Activated effector memory CD4-positive, alpha-beta T cell treated with anti-CD3 and anti-CD28 coated beads, Interleukin-2, amount 50 U/mL, for 16 hours (primary cell): ENCODE measurements at places on chromosomes 16 and 17.
A peak's percentile ranks its signal among the peaks of the same experiment; 100 is the strongest.

DNA sequence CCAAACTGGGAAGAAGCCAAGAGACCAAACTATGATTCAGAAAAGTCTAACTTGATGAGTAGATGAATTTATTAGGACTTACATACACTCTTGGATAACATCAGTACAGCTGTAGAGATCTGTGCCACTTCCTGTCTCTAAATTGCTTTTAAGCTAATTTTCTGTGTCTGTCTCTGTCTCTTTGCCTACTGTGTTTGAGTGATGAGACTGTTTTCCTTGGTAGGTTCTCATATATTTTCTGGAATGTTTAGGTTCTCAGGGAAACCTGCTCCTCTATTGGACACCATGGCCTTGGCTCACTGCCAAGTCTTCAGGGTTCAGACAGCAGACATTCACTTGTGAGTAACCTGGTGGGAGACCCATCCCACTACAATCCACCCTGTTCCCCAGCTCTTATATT is 103.5 kb upstream of the KIF2B start:
- no peak for DNase-seq

DNA sequence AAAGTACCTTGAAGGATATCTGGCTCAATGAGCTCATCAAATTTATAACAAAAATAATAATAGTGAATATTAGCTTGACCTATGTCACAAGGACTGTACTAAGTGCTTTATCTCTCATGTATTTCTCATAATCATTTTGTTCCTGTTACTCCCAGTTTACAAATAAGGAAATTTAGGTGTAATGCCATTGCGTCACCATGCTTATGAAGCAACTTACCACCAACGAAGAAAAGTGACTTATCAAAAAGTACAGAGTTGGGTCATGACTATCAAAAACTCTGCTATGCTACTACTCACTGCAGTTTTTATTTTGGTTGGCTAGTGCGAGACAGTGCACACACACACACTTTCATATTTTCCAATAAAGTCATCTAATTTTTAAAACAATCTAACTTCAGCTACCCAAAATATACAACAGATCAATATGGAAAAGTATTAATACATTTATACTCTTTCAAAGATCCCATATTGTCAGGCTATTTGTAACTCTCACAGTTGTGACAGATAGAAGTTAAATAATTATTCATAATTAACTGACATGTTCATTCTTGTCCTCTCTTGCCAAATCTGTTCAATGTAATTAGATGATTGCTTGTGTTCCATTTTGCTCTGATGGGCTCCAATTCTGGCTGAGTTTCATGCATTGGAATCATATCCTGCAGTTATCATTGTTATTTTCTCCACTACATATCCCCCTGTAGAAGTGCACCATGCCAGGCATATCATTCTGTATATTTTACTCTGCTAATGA is 119.4 kb downstream of the KCNJ2 start:
- DNase-seq, result no peak

GRCh38 chr17:43906951-43907424 is 348 bp downstream of the MPP2 start:
- peak; percentile 64 for DNase-seq

- no peak for DNase-seq
Observed at GRCh38 chr16:29903590-29903989, 3.3 kb downstream of the ASPHD1 start.

DNA sequence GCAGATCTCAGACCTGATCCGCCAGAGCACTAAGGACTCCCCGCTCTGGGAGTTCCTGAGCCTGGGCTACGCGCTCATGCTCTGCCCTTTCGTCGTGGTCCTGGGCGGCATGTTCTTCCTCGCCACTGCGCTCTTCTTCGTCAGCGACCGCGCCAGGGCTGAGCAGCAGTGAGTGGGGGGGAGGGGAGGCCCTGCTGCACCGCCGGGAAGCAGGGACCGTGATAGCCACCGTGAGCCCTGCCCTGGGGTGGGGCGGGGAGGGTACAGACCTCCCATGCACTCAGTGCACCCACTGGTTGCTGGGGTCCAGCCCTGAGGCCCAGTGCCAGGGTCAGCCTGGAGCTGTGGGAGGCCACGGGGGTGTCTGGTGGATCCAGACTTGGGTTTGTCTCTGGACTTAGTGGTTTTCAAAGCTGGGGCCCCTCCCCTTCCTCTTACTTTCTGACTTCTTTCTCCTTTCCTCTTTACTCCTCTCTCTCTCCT is 18.9 kb downstream of the MYBBP1A start:
- no peak for DNase-seq

- DNase-seq, result no peak
Observed at GRCh38 chr17:64157669-64158180, 27.8 kb upstream of the ERN1 start.

DNA sequence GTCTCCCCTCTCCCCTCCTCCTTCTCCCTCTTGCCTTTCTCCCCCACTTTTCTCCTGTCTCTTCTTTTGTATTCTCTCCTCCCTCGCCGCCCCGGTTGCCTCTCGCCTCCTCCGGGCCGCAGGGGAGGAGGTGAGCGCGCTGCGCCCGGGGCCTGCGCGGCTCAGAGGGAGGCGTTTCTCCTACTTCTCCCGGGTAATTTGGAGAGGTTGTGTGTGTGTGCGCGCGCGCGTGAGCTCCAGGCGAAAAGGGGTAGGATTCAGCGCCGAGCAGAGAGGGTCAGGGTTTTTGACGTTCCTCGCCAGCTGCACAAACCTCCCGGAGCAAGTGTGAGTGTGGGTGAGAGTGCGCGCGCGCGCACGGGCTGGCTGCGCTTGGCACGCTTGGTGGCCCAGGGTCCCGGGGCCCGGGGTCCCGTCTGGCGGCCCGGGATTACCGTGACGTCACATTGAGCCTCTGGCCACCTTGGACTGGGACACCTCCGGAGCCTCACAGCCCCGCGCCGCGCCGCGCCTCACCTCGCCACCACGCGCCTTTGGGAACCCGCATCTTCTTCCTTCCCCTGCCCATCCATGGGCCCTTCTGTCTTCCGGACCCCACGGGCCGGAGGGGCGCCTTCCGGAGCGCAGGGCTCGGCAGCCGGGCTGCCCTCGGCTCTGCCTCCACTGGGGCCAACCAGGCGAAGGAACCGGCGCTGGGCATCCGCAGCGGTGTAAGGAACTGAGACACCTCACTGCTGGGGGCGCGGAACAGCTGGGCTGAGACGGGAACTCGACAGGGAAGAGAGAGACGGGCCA is 479 bp downstream of the IRX6 start:
- DNase-seq, result no peak

DNA sequence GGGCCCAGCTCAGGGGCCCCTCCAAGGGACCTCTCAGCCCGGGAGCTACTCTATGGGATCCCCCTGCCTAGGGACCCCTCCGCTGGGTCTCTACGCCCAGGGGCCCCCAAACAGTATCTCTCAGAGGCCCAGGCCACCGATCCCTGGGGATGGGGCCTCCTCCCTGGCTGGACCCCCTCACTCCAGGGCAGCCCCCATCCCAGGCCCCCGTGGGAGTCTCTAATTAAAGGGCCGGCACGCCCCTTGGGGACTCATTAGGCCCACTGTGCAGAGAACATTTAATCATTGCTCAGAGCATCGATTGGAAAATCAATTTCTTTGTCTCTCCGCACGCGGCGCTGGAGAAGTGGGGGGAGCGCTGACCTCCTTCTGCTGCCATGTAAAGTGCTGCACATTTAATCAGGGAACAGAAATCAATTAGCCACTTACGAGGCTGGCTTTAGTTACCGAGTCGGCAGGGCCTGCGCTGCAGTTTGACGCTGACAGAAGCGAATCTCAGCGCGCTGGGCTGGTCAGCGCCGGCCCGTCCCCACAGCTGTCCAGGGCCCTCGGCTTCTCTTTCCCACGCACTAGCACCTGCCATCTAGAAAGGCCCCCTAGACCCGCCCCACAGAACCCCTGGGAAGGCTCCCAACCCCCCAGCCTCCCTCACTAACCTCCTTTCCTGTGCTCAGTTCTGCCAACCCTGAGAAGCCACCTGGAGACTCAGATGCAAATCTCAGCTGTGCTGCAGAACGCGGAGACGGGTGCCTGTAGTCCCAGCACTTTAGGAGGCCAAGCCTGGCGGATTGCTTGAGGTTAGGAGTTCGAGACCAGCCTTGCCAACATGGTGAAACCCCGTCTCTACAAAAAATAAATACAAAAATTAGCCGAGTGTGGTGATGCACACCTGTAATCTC is 20.2 kb upstream of the C1QL1 start:
- no peak for DNase-seq

GRCh38 chr17:9880582-9880999 is 24.5 kb downstream of the RCVRN start:
- DNase-seq, result no peak

GRCh38 chr17:30554839-30555751 is 77.9 kb downstream of the GOSR1 start:
- no peak for DNase-seq

DNA sequence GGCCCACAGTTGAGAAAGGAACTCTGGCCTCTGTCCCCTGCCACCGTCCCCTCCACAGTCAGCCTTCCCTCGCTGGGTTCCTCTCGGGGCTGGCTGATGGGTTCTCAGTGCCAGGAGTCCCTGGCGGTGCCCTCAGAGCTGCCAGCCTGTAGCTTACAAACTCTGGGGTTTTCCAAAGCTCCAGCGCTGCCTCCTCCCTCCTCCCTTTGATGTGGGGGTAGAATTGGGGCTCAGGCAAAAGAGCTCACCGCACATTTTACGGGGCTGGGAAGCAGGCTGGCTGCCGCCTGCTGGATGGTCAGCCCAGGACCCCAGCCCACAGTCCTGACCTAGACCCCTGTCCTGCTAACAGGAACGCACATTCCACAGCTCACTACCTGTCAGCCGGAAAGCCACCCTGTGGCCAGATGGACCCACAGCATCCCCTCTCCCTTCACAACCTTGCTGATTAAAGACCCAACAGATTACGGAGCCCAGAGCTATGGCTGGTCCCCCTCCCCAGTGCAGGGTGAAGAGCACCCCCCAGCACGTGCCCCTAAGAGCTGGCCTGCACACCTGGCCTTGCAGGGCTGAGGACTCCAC is 6.0 kb downstream of the VASN start:
- DNase-seq, result no peak

DNA sequence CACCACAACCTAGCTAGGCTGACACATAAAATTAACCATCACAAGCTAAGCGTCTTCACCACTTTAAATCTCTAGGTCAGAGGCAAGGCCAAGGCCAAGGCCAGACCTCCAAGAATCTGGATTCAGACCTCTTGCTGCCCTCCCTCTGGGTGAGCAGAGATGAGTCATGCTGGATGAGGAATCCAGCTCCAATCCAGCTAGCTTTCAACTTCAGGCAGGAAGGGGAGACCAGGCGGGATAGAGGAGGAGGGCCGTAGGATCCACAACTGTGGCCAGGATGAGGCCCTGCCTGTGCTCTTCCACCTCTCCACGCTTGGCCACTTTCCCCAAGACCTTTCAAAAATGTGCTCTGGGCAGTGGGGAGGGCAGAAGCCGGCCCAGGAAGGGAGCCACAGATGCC is 14.7 kb downstream of the LRRC75A start:
- DNase-seq, result no peak

- DNase-seq, result peak; percentile 85
Observed at GRCh38 chr17:50626037-50626574, 8.6 kb upstream of the ABCC3 start.

- DNase-seq, result no peak
Observed at GRCh38 chr16:81718637-81719036, 60.5 kb upstream of the PLCG2 start.

DNA sequence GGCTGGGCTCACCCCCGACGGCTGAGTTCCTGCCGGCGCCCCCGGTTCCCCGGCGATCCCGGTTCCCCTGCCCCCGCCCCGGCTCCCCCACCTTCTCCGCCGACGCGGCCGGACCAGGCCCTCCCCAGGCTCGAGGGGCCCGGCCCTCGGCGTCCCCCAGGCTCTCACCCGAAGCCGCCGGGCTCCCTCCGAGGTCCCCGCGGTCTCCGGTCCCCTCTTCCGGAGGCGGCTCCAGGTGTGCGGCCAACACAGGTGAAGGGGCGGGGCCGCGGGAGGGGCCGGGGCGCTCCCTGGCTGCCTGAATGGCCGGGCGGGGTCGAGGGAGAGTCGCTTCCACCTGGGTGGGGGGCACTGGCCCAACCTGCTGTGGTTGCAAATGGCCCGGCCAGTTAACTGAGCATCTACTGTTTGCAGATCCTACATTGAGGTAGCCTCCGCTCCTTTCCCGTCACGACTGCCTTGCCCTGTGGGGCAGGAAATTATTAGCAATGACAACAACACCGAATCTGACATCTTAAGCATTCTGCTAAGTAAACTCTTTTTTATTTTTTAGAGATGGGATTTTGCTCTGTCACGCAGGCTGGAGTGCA is at the start of gene BICDL2:
Gene BICDL2, minus strand, starts transcription at position 219 of the 590 bp plus-strand sequence. CDS start 1,448 bp downstream, outside the sequence.
- no peak for DNase-seq

- no peak for DNase-seq
Observed at GRCh38 chr17:48579471-48579759, 1.3 kb upstream of the HOXB4 start.

- DNase-seq, result peak; percentile 46
Observed at GRCh38 chr17:76204277-76204676, 36.0 kb downstream of the RNF157 start.

GRCh38 chr16:12620150-12620549 is 183.5 kb downstream of the CPPED1 start:
- no peak for DNase-seq

- no peak for DNase-seq
Observed at GRCh38 chr17:76682296-76682695, 28.5 kb downstream of the MXRA7 start.

DNA sequence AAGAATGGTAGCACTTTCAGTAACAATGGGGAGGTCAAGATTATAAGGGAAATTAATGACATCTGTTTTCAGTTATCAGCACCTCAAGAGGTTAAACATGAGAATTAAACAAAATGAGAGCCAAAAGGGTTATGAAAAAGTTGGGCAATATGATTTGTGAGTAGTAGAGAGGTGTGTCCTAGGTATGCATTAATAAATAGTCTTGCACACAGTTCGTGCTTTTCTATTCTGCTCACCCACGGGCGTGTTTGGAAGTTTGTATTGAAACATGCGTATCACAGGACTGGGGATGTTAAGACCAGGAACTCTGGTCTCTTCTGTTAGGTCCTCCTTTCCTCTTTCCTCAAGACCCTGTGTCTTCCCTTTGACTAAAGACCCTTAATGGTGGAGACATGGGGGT is 6.0 kb downstream of the BPTF start:
- DNase-seq, result no peak

DNA sequence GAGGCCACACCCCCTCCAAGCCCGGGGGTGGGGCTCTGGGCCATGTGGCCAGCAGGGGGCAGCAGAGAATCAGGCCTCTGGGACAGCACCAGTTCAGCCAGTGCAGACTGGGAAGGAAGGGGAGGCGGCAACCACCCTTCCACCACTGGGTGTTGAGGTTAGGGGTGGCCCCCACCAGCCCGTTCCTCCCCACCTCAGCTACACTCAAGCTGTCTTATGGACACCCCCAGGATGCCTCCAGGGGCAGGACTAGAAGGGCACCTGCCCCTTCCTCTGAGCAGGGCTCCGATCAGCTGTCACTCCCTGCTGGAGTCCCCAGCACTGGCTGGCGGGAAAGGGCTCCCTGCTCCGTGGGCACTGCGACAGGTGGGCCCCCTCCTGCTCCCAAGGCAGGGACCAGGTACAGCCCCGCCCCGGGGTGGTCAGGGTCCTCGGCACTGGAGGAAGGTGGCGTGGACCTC is 21.8 kb downstream of the KATNB1 start:
- DNase-seq, result peak; percentile 96

GRCh38 chr17:42387661-42388380 is 421 bp downstream of the STAT3 start:
- peak; percentile 80 for DNase-seq
